Common myeloid progenitor, CD34-positive (primary cell): ENCODE measurements at places on chromosomes 3 and 15.

- DNase-seq = no peak
- no peak overlapping the region for H3K27ac ChIP-seq
- no peak overlapping the region for H3K4me3 ChIP-seq
- no peaks in the 10 kb centered on the region for H3K4me1 ChIP-seq
- H3K27me3 ChIP-seq = no peaks in the 10 kb centered on the region
These were observed 26.4 kb downstream of the NIT2 start for GRCh38 chr3:100360757-100361496.

DNA sequence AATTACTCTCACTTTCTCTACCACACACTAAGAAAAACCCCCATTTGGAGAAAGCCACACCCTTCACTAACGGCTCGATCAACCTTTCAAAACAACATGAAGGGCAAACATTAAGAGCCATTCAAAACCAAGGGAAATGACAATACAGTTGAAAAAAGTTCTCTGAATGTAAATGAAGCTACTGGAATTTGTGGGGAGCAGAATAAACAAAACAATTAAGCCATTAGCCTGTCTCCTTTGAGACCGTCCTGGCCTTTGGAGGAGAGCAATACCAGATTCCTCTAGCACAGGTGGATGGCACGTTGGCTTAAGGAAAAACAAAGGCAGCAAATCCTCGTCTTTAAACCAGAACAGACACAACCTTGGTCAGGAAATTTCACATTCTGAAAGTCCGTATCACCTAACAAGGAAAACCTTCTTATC lies 18.7 kb downstream of the MYO1E start:
- H3K27ac ChIP-seq = peak overlapping the region; percentile 46
- no peaks in the 10 kb centered on the region for H3K36me3 ChIP-seq
- H3K27me3 ChIP-seq = no peaks in the 10 kb centered on the region
- H3K4me1 ChIP-seq = peaks cover 61% of the 10 kb centered on the region

GRCh38 chr15:70274908-70275307 lies 177.2 kb upstream of the TLE3 start:
- H3K27me3 ChIP-seq = no peaks in the 10 kb centered on the region
- H3K4me3 ChIP-seq = no peak overlapping the region
- peaks cover 22% of the 10 kb centered on the region for H3K4me1 ChIP-seq
- H3K27ac ChIP-seq = no peak overlapping the region
- no peak for DNase-seq

DNA sequence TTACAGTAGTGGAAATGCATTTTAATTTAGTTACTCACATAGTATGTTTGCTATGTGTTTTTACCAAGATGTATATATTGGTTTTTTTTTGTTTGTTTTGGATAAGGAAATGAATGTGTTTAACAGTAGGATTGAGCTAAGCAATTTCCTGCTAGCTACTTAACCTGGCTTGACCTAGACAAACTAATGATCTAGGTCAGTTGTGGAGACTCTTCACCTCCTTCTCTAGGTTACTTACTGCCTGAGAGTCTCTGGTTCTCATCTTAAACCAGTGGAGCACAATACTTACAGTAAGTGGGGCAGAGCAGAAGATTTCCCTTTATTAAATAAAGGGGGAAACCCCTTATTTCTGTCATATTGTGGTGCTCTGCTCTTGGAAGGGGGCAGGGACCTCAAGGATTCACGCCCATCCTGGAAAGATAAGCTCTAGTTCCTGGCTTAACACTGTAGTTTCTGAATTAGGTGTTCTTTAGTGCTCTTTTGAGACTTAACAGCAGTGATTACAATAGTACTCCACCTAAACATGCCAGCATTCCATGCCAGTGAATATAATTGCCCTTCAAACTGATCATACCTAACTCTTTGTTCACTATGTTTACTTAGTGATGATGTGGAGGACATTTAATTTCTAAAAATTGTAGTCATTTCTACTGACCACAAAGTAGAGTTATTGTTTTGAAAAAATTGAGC lies 79.9 kb downstream of the UBP1 start:
- H3K4me3 ChIP-seq = no peak overlapping the region
- H3K36me3 ChIP-seq = no peaks in the 10 kb centered on the region
- DNase-seq = no peak
- no peaks in the 10 kb centered on the region for H3K4me1 ChIP-seq
- H3K27ac ChIP-seq = no peak overlapping the region
- H3K27me3 ChIP-seq = no peaks in the 10 kb centered on the region

DNA sequence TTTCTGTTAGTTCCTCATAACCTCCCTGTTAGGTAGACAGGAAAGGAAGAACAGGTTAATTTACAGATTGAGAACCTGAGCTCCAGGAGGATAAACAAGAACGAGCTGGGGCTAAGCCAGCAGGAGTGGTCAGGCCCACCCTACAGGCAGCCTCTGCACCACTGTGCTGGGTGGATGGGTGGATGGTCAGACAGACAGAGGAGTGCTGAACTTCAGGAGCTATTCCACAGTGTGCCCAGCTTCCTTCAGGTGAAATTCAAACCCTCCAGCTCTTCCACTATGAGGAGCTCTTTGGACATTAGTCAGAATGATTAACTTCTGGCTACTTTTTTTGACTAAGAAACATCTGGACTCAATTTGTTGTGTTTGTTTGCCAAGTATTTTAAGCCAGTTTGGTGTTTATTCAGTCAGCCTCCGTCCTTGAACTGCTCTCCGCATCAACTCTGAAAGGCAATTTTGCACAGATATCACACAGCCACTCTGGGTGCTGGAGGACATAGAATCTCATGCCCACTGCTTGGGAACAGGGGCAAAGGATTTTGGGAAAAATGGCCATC lies 361.9 kb downstream of the CLSTN2 start:
- H3K27me3 ChIP-seq = no peaks in the 10 kb centered on the region
- no peak for DNase-seq
- H3K36me3 ChIP-seq = no peaks in the 10 kb centered on the region
- no peak overlapping the region for H3K4me3 ChIP-seq

GRCh38 chr3:194386066-194386465 lies 13.0 kb downstream of the GP5 start:
- no peak overlapping the region for H3K27ac ChIP-seq
- H3K36me3 ChIP-seq = no peaks in the 10 kb centered on the region
- no peaks in the 10 kb centered on the region for H3K4me1 ChIP-seq
- H3K4me3 ChIP-seq = no peak overlapping the region
- no peaks in the 10 kb centered on the region for H3K27me3 ChIP-seq

DNA sequence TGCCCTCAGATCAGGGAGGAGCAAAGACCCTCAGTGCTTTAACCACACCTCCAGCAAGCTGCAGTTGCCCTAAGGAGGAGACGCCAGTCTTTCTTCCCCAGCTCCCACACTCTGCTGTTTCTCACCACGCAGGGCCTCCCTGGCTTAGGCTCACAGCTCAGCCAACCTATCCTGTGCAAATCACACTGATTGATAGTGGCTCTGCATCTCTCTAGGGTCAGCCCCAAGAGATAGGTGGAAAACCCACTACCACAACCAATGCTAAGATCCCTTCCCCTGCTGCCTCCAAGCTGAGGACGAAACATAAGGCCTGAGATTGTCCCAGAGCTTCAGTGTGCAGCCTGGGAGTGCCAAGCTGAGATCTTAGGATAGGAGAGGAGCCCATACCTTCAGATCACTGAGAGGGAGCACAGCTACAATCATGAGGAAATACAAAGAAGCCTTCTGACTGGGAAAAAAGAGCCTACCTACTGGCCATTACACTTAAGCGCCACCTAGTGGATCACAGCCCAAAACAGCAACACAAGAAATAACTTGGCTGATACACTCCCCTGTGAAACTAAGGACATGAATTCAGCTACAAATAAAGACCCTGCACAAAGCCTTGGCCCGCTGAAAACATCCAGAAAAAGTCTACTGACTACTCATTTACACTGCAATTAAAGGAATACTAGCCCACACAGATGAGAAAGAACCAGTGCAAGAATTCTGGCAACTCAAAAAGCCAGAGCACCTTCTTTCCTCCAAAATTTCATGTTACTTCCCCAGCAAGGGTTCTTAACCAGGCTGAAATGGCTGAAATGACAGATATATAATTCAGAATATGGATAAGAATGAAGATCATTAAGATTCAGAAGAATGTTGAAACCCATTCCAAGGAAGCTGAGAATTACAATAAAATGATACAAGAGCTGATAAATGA lies 271.5 kb upstream of the DCBLD2 start:
- no peaks in the 10 kb centered on the region for H3K4me1 ChIP-seq
- H3K27ac ChIP-seq = no peak overlapping the region
- no peaks in the 10 kb centered on the region for H3K36me3 ChIP-seq
- H3K4me3 ChIP-seq = no peak overlapping the region
- peak; percentile 44 for DNase-seq

- peaks cover 71% of the 10 kb centered on the region for H3K36me3 ChIP-seq
- no peak for DNase-seq
- H3K4me3 ChIP-seq = no peak overlapping the region
- H3K27me3 ChIP-seq = no peaks in the 10 kb centered on the region
These were observed 61.9 kb downstream of the HMG20A start for GRCh38 chr15:77482570-77482969.

DNA sequence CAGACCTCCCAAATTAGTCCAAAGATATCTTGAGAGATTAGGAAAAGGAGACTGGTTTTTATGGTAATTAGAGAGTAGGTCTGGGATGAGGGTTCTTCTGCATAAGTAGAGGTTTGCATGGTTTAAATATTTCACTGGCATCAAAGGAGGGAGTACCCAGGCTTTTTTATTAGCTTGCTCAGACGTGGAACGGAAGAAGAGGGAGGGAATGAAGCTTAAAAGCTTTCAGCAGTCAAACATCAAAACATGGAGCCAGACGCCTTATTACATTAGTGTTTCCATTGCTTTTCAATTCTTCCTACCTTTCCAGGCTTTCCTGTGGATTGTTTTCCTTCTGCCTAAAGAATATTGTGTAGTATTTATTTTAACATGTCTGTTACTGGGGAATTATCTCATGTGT lies 342.1 kb upstream of the SOX2 start:
- DNase-seq = no peak
- H3K27ac ChIP-seq = no peak overlapping the region
- H3K27me3 ChIP-seq = no peaks in the 10 kb centered on the region
- no peaks in the 10 kb centered on the region for H3K36me3 ChIP-seq
- H3K4me1 ChIP-seq = no peaks in the 10 kb centered on the region
- no peak overlapping the region for H3K4me3 ChIP-seq

DNA sequence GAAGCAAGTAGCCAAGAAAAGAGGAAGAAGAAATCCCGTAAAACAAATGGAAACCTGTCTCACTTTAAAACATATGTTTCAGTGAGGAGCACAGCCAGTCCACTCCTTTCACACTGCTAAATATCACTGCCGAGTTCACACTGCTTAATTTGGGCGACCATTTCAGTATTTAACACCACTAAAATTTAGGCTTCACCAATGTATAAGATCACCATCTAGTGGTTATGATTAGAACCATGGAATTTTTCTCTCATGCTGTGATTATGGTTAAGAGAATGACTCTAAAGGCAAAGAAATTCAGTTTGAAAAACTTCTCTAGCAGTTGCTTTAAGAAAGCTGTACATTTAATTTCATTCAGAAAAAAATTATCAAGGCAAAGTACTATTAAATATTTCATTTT lies 16.6 kb downstream of the SLC4A7 start:
- no peaks in the 10 kb centered on the region for H3K27me3 ChIP-seq
- no peak overlapping the region for H3K27ac ChIP-seq
- peak; percentile 77 for DNase-seq
- H3K36me3 ChIP-seq = peaks cover 5% of the 10 kb centered on the region
- no peak overlapping the region for H3K4me3 ChIP-seq

DNA sequence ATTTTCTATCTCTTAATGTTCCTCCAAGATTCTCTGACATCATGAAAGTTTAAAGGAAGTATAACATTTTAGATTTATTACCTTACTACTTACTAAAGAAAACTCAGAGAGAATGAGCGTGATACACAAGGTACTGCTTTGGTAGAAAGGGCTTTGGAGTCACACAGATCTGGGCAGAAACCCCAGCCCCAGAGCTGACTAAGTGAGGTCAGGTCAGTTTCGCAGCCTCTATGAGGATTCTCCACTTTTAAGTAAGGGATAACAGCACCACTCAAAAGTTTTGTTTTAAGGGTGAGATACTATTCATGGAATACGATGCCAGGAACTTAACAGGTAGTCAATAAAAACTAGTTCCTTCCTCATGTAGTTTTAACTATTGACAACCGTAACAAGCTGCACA lies 76.1 kb downstream of the CLDN11 start:
- H3K4me3 ChIP-seq = no peak overlapping the region
- H3K36me3 ChIP-seq = no peaks in the 10 kb centered on the region
- DNase-seq = no peak
- peaks cover 3% of the 10 kb centered on the region for H3K27me3 ChIP-seq
- H3K4me1 ChIP-seq = no peaks in the 10 kb centered on the region

GRCh38 chr15:40463886-40464545 lies 6.8 kb upstream of the CHST14 start:
- no peak overlapping the region for H3K4me3 ChIP-seq
- no peaks in the 10 kb centered on the region for H3K27me3 ChIP-seq
- no peak overlapping the region for H3K27ac ChIP-seq
- peaks cover 77% of the 10 kb centered on the region for H3K36me3 ChIP-seq
- DNase-seq = no peak
